H9 (cell line): ENCODE measurements at places on chromosomes 2 and 18.

DNA sequence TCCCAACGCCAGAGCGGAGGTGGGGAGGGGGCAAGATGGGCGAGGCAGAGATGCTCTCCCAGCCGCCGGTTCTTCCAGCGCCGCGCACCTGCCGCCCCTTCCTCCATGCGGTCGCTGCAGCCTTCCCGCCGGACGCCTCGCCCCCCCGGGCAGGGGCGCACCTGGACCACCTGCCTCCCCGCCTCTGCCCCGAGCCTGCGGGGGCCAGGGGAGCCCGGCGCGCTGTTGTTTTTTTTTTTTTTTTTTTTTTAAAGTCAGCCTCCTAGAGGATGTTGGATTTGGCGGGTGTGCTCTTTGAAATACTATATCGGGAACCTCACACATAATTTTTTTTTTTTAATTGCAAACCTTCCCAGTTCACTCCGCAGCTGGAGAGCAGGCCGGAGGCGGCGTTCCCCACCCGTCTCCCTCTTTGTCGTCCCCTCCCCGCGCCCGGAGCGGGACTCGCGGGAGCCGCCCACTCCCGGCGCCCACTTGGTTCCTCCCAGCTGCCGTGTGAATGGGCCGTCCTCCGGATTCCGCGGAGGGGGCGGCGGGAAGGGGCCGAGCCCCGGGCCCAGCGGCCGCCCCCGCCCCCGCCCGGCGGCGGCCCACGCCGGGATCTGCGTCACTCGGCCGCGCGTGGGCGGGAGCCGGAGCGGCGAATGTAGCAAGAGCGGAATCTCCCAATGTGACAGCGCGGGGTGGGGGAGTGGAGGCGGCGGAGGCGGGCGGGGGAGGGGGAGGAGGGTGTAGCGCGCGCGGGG is 421 bp upstream of the NAB1 start:
- DNase-seq: peak; percentile 63

DNA sequence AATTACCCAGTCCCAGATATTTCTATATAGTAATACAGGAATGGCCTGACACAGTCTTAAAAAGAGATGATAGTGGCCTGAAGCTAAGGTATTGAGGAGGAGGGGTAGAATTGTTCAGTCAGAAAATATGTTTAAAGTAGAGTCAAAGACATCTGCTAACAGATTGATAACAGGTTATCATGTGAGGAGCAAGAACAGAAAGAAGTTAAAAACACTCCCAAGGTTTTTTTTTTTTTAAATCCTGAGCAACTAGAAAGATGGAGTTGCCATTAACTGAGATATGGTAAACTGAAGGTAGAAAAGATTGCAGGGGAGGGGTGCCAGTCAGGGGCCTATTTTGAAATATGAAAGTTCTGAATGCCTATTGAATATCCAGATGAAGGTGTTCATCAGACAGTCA is 43.1 kb downstream of the SP3 start:
- DNase-seq: no peak

DNA sequence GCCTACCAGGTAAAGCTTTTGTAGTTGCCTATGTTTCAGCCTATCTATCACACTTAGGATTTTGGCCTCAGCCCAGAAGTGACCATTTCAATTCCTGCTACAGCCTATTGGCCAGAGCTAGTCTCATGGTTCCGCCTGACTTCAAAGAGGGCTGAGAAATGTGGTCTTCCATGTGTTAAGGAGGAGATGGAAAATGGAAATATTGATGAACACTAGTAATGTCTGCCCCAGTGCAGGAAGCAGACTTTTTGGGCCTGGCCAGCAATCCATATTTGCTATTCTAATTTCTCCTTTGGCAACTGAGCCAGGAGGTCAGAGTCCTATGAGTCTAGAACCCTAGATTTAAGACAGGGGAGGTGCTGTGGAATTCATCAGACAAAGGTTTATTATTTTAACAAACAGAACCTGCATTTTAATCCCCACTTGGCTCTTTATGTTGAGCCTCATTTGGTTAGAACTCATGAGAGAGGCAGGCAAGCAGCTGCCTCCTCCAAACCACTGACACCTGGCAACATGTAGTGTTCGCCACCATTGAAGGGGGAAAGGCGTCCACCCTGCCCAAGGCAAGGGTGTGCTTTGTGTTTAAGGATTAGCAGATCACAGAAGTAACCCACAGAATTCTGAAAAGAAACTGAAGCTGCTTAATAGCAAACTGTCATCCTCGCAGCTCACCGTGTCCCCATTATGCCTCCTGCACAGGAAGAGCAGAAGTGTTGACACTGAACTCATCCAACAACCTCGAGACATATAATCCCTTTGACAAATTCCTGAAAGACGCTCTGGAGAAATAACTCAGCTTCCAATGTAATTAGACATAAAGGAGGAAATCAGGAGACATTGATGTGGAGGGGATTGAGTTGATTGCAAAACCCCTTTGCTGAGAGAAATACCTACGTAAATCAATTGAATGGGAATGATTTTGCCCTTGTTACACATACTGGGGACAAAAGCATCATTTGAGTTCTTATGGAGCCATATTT is 47.7 kb upstream of the SCG2 start:
- DNase-seq: no peak

- no peak for DNase-seq
These were observed 126.9 kb downstream of the RPIA start for GRCh38 chr2:88818381-88818780.

- DNase-seq: no peak
These were observed 79.8 kb downstream of the C1QL2 start for GRCh38 chr2:119078796-119079195.

DNA sequence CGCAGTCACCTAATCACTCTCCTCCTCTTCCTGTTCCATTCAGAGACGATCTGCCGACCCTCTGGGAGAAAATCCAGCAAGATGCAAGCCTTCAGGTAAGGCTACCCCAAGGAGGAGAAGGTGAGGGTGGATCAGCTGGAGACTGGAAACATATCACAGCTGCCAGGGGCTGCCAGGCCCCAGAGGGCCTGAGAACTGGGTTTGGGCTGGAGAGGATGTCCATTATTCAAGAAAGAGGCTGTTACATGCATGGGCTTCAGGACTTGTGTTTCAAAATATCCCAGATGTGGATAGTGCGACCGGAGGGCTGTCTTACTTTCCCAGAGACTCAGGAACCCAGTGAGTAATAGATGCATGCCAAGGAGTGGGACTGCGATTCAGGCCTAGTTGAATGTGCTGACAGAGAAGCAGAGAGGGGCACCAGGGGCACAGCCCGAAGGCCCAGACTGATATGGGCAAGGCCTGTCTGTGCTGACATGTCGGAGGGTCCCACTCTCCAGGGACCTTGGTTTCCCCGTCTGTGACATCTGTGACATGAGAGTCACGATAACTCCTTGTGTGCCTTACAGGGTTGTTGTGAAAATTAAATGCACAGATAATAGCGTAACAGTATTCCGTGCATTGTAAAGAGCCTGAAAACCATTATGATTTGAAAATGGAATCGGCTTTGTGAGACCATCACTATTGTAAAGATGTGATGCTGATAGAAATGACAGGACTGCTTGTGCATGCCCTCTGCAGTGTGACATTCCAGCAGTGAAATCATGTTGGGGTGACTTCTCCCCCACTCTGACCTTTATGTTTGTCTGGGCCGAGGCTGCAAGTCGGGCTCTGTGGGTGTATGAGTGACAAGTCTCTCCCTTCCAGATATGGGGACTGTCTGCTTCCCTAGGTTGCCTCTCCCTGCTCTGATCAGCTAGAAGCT is 510 bp downstream of the IL1RN start:
- DNase-seq: no peak

DNA sequence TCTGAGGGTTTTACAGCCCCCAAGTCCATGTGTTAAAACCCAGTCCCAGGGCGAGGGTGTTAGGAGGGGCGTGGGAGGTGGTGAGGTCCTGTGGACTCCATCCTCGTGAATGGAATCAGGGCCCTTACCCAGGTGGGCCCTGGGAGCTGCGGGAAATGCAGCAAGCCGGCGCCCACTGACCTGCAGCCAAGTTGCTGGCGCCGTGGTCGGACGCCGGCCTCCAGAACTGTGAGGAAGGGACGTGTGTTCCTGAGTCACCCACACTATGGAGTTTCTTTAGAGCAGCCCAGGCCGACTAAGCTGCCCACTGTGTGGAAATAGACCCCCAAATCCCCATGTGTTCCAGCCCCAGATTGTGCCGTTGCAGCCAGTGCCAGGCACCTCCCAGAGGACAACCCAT is 26.4 kb downstream of the CTDP1 start:
- DNase-seq: no peak

DNA sequence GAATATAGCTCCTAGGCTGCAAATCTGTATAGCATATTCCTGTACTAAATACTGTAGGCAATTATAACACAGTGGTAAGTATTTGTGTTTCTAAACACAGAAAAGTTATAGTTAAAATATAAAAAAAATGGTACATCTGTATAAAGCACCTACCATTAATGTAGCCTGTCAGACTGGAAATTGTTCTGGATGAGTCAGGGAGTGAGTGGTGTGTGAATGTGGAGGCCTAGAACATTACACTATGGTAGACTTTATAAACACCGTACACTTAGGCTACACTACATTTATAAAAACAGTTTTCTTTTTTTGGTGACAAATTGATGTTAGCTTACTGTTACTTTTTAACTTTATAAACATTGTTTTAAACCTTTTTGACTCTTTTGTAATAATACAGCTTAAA is 226.3 kb downstream of the CCDC85A start:
- no peak for DNase-seq

DNA sequence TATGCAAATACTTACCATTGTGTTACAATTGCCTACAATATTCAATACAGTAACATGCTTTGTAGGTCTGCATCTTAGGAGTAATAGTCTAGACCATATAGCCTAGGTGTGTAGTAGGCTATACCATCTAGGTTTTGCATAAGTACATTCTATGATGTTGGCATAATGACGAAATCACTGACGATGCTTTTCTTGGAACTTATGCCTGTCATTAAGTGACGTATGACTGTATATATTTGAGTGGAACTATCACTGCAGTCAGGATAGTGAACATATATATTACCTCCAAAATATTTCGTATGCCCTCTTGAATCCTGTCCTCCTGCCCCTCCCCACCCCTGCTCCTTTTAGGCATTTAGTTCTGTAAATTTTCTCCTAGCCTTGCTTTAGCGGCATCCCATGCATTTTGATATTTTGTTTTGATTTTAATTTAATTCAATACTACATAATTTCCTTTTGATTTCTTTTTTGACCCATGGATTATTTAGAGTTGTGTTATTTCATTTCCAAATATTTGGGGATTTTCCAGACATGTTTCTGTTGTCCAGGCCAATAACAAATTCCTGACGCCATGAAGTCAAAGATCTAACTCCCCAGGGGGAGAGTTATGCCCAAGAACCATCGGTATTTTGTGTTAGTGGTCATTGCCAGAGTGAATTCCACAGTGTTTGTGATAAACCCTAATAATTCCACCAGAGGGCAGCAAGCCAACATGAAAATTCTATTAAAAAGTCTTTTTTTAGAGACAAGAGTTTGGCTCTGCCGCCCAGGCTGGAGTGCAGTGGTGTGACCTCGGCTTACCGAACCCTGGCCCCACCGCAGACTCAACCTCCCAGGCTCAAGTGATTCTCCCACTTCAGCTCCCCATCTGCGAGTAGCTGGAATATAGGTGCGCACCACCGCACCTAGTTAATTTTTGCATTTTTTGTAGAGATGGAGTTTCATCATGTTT is 24.2 kb upstream of the CASP8 start:
- peak; percentile 60 for DNase-seq

DNA sequence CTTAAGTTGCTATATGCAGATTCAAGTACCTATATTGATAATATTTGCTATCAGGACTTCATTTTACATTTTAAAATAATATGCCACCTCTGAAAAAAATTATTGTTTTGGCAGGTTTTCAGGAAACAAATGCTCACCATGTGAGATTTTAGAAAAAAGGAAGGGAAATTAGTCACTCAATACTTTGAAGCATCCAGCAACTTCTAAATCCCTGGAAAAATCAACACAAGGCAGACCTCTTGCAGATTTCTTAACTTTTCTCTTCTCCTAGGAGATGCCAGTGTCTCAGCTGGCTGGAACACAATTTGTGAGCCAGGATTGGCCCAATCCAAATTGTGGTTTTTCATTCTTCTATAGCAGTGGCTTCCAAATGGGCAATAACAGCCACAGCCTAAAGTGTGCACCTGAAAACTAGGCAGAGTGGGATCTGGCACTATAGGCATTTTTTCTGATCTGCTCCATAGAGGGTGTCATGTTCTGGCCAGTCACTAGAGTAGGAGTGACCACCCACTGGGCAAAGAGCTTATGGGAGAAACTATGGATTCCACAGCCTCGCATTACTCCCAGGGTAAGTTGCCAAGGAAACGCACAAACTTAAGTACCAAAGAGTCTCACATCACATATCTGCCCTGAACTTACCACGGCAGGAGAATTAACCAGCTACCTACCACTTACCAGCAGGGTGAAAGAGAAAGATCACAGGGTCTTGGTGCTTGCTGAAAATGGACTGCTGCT is 28.1 kb upstream of the THOC1 start:
- no peak for DNase-seq

DNA sequence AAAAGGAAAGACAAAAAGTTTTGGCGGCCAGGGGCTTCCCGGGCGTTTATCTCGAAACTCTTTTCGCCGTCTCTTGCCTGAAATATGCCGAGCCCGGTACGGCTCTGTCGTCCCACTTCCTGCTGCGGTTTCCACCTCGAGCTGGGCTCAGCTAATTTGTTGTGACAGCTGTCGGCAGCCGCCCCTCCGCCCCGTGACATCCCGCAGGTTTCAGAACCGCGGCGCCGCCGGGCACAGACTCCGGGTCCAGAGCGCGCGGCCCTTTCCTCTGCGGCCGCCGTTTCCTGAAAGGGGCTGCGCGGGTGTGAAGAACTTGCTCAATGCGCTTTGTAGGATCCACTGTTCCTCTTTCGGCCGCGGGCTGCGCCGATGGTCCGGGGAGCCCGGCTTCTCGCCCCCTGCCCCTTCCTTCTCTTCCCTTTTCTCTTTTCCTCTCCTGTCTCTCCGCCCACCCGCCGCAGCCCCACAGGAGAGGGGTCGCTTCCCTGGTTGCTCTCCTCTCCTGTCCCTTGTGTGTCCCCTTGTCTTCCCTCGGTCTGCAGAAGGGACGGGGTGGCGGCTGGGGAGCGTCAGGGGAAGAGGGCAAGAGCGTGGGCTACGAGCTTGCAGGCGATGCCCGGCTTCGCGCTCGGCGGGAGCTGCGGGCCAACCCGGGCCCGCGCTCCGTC is 648 bp downstream of the ARID5A start:
- DNase-seq: no peak

DNA sequence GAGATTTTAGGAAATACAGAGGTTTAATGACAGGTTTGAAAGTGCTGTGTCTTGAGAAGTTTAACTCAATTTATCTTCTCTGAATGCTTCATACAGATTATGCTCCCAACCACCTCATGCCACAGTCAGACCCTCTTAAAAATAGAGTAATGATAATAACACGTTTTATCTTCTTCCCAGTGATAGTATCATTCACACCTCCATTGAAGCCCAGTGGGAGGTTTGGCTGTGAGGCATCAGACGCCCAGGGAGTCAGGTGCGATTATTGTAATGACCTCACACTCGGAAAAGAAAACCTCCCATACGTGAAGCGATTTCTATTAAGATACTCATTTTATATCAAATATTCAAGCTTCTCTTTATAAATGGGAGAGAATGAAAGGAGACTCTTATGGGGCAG is 366.3 kb downstream of the SETBP1 start:
- DNase-seq: no peak

- DNase-seq: no peak
These were observed 46.1 kb upstream of the TBC1D8 start for GRCh38 chr2:101197215-101197745.
